T-helper 1 cell (primary cell): ENCODE measurements at places on chromosomes 6 and 20.

DNA sequence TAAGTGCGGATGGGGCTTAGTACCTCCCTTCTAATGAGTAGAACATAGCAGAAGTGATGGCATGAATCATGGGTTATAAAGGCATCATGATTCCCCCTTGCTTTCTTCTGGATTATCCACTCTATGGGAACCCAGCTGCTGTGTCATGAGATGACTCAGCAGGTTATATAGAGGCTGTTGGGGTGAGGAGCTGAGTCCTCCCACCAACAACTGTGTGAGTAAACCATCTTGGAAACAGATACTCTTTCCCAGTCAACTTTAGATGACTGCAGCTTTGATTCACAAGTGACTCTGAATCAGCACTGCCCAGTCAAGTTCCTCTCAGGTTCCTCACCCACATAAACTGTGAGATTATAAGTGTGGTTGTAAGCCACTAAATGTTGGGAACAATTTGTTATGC lies 46.3 kb downstream of the FAM83B start:
- no peak for DNase-seq

GRCh38 chr6:91653895-91654294 lies 1067.0 kb upstream of the MAP3K7 start:
- no peak for DNase-seq

DNA sequence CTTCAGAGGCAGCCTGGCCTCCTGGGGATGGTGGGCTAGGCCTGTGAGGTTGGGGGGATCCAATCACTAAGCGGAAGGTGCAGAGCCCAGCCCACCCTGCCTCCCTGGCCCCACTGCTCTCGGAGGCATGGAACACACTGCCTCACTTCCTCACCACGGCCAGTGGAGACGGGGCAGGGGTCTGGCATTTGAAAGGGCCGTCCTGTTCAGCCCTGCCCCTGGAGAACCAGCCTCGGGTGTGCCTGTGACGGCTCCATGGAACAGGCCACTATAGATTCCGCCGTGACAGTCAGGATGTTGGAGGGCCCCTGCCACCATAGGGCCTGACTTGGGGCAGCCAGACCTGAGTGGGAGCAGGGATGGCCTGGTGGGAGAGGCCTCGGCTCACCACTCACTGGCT lies 110.2 kb downstream of the DACT2 start:
- DNase-seq, result no peak

DNA sequence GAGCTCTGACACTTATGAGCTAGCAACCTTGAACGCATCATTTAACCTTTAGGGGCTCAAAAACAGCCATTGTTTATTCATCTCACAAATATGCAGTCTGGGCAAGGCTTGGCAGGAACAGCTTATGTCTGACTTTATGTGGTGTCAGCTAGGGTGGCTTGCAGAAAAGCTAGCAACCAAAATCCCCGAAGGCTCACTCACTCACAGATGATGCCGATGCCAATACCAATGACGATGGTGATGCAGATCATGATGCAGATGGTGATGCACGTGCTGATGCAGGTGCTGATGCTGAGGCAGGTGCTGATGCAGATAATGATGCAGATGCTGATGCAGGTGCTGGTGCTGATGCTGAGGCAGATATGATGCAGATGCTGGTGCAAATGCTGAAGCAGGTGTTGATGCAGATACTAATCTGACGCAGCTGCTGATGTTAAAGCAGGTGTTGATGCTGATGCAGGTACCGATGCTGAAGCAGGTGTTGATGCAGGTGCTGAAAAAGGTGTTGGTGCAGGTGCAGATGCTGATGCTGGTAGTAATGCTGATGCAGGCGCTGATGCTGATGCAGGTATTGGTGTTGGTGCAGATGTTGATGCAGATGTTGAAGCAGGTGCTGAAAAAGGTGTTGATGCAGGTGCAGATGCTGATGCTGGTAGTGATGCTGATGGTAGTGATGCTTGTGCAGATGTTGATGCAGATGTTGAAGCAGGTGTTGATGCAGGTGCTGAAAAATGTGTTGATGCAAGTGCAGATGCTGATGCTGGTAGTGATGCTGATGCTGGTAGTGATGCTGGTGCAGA lies 195.6 kb downstream of the NFATC2 start:
- DNase-seq, result no peak

DNA sequence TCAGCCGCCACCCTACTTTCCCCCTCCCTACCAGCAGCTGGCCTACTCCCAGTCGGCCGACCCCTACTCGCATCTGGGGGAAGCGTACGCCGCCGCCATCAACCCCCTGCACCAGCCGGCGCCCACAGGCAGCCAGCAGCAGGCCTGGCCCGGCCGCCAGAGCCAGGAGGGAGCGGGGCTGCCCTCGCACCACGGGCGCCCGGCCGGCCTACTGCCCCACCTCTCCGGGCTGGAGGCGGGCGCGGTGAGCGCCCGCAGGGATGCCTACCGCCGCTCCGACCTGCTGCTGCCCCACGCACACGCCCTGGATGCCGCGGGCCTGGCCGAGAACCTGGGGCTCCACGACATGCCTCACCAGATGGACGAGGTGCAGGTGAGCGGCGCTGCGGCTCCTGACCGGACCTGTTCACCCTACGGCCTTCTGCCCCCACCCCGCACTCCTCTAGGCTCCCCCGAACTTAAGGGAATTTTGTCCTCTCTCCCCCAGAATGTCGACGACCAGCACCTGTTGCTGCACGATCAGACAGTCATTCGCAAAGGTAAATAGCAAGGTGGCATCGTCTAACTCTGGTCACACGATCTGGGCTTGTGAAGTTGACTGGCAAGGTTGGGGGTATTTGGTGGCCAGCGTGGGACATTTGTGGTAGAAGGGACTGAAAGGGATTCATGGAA lies 2.3 kb downstream of the TFAP2C start:
- no peak for DNase-seq

DNA sequence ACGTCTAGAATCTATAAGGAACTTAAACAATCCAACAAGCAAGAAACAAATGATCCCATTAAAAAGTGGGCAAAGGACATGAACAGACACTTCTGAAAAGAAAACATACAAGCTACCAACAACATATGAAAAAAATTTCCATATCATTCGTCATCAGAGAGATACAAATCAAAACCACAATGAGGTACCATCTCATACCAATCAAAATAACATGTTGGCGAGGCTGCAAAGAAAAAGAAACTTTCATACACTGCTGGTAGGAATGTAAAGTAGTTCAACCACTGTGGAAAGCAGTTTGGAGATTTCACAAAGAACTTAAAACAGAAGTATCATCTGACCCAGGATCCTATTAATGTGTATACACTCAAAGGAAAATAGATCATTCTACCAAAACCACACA lies 243.9 kb upstream of the RUNX2 start:
- DNase-seq, result no peak

GRCh38 chr20:59150821-59151251 lies 12.8 kb upstream of the ZNF831 start:
- DNase-seq, result no peak

DNA sequence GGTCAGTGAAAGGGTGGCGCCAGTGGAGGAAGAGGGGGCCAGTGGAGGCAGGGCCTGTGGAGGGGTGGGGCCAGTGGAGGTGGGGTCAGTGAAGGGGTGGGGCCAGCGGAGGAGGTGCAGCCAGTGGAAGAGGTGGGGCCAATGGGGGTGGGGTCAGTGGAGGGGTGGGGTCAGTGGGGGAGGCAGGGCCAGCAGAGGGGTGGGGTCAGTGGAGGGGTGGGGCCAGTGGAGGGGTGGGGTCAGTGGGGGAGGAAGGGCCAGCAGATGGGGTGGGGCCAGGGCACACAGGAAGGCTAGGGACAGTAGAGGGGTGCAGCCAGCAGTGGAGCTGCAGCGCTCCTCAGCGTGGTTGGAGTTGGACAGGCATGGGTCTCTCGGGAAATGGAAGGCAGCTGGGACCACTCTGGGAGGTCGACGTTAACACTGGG lies 18.7 kb downstream of the ADRM1 start:
- DNase-seq, result no peak

DNA sequence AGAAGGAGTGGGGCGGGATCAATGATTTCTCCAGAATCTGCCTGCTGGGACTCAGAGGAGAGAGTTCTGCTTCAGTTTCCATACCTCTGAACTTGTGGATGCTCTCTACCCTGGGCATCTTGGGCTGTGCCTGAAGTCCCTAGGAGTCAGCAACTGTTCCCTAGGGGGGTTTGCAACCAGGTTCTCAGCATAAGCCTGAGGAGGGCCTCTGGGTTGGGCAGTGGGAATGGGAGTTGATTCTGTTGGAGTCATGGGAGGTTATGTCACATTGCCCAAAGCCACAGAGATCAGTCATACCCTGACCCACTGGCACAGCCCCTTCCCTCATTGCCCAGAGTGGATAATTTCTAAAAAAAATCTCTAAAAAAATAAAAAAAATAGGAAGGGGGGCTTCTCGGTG lies 47.4 kb downstream of the MOCS1 start:
- DNase-seq, result no peak

DNA sequence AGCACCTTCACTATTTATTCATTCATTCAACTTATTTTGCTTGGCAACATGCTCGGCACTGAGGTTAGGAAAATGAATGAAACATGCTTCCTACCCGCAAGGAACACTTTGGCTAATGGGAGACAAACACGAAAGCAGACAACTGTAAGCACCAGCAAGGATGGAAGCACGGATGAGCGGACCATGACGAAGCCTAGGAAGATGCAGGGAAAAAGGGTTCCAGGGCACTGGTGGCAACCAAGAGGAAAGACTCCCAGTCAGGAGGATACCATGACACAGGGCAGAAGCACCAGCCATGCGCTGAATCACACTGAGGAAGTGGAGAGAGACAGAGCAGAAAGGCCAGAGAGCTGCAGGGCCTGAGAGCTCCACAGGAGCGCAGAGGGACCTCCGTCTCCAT lies 9.8 kb downstream of the PDE10A start:
- DNase-seq, result no peak

GRCh38 chr6:10391799-10392198 lies 23.1 kb downstream of the TFAP2A start:
- DNase-seq, result no peak

GRCh38 chr6:25895771-25896170 lies 21.7 kb upstream of the SLC17A3 start:
- DNase-seq, result no peak

- no peak for DNase-seq
Observed at GRCh38 chr20:4637081-4637797, 84.5 kb upstream of the PRND start.

DNA sequence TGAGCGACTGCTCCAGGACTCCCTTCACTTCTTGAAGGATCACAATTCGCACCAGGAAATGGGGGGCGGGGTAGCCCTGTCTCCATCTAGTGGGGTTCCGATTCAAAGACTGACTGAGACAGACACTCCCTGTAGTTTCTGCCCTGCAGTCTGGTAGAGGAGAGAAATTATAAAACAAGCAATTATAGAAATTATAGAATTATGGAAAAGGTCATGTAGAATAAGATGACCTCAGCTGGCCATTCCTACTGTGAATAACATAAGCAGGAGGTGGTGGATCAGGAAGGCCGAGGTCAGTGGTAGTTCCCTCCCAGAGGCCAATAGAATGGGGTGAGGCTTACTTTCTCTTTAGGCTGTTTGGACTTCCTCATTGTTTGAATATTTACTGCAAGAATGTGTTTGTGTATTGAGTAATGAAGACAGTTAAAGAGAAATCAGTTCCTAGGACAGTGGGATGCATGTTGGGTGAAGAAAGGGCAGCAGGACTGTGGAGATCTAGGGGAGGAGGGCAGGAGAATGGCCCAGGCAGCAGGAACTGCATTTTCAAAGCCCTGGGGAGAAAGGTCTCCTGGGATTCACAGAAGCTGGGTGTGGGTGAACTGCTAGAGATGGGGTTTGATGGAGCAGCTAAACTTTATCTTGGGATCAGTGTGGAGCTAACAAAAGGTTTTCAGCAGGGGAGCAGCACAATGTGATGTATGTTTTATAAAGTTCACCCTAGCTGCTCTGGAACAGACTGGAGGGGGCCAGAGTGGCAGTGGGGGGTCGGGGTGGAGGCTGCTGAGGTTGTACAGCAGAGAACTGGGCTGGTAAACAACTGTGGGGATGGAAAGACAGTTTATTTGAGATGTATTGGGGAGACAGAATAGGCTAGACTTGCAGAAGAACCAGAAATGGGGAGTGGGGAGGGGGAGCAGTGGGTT lies 2.1 kb downstream of the ZNF341 start:
- no peak for DNase-seq

DNA sequence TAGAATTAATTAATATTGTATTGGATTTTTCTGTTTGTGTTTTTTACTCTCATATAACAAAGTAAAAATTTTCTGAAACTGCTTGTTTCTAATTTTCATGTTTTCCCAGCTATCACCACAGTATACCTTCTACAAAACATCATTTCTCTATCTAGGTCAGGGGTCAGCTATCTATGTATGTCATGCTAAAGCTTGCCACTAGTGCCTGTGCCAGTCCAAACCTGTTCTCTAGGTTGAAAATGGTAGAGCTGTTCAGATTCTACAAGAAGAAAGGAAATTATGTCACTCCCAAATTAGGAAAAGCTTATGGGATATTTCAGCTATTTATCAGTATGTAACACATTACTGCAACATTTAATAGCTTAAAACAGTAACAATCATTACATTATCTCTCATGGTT lies 5.8 kb upstream of the ME1 start:
- DNase-seq, result no peak

GRCh38 chr6:157693867-157694266 lies 129.2 kb upstream of the SNX9 start:
- DNase-seq, result no peak

GRCh38 chr6:51633424-51633823 lies 454.0 kb downstream of the PKHD1 start:
- DNase-seq, result no peak

- no peak for DNase-seq
Observed at GRCh38 chr20:64145458-64146300, 18.6 kb upstream of the MYT1 start.

DNA sequence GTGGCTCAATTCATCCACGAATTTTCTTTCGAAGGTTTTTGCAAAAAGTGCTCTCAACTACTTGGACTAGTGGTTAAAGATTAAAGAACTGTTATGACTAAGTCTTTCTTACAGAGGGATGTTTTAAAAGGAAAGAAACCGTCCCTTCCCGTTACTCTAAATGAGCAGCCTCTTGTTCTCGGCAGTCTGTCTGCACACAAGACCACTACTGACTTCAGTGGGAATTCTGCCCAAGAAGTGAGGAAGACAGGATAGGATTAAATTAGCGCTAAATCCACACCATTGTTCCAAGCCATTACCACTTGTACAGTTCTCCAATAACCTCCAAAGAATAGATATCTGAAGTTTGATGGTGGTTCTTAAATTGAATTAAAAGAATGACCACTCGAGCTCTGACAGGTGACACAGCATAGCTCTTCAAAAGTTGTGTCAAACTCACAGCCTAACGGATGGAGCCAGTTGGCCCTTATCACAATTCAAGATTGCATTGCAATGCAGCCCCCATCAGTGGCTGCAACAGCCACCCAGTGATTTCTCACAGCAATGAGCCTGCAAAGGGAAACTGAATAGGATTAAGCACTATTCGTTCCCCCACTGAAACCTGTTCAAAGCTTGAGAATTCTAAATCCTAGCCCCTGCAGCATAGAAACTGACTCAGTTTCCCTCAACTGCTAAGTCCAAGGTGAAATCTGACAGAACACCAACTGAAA lies 1.8 kb downstream of the EPB41L2 start:
- DNase-seq, result no peak
